ENCODE measurements at places on chromosomes 5 and 9.

- DNase-seq, result no peak
Measured at GRCh38 chr5:81428861-81429260, 34.9 kb upstream of the ACOT12 start.

GRCh38 chr5:78563621-78564020 lies 85.0 kb downstream of the LHFPL2 start:
- DNase-seq, result no peak

DNA sequence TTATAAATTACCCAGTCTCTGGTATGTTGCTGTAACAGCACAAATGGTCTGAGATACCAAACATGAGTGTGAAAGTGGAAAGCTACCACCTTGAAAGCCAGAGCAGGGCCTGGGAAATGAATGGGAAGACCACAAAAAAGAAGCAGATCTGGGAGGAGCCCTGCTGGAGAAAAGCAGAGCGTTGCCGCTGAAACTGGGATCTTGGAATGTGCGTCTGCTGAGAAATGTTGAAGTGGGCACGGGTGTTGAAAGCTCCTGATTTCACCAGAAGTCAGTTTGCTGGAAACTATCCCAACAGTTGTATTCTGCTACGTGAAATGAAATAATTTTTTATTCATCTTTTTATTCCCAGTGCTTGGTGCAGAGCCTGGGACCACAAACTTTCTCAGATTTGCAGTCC lies 40.0 kb downstream of the NUDT12 start:
- no peak for DNase-seq

DNA sequence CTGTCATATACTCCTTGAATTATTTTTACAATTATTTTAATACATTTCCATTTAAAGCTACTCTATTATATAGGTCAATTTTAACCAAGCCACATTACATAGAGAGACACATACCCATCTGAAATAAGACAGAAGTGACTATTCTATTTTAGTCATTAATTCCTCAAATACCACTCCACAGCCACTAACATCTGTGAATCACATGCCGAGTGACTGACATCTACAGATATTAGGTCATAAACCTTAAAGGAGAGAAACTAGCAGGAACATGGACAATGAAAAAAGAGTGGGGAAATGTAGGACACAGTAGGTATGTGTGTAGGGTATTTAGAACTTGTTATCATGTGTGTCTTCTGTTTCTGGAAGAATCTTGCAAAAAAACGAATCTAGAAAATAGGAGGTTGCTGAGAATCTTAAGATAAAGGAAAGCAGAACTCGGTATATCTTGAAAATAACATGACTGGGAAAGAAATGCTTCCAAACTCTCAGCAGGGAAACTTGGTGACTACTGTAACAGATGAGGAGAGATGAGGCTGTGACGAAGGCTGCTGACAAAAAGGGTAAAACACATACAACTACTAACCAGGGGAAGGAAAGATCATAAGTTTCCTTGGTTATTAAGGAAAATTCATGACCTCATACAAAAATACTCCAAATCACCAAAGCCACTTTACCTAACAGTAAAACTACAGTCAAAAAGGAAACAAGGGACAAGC lies 84.6 kb downstream of the PLPP1 start:
- no peak for DNase-seq

- no peak for DNase-seq
Measured at GRCh38 chr9:126782053-126782388, 22.8 kb upstream of the ZBTB43 start.

GRCh38 chr5:81078930-81079329 lies 118.8 kb downstream of the RASGRF2 start:
- DNase-seq, result no peak

DNA sequence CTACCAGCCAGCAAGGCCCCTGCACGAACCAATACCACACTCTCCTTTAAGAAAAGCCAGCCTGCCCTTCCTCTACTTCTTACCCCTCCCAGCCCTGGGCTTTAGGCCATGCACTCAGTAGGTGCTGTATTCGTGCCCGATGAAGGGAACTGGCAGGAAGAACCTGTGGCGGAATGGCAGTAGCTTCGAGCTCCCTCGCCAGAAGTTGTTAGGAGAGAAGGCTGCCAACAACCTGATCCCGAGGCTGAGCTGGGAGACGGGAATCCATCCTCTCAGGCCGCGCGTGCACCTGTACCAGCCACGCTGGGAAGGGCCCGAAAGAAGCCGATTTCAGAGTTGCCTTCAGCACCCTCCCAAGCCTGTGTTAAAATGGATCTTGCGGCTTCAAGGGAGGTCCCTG lies 45.3 kb upstream of the AKNA start:
- DNase-seq, result no peak

DNA sequence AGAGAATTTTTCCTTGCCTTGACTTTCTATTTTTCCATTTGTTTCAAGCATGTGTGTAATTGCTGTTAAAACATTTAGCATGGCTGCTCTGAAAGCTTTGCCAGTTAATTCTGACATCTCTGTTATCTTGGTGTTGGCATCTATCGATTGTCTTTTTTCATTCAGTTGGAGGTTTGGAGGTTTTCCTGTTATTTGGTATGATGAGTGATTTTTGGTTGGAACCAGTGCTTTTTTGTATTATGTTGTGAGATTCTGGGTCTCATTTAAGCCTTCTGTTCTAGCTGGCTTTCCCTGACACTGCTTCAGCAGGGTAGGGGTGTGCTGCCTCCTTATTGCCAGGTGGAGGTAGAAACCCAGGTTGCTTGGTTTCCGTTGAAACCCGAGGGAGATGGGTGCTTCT lies 40.9 kb upstream of the DHFR start:
- no peak for DNase-seq

DNA sequence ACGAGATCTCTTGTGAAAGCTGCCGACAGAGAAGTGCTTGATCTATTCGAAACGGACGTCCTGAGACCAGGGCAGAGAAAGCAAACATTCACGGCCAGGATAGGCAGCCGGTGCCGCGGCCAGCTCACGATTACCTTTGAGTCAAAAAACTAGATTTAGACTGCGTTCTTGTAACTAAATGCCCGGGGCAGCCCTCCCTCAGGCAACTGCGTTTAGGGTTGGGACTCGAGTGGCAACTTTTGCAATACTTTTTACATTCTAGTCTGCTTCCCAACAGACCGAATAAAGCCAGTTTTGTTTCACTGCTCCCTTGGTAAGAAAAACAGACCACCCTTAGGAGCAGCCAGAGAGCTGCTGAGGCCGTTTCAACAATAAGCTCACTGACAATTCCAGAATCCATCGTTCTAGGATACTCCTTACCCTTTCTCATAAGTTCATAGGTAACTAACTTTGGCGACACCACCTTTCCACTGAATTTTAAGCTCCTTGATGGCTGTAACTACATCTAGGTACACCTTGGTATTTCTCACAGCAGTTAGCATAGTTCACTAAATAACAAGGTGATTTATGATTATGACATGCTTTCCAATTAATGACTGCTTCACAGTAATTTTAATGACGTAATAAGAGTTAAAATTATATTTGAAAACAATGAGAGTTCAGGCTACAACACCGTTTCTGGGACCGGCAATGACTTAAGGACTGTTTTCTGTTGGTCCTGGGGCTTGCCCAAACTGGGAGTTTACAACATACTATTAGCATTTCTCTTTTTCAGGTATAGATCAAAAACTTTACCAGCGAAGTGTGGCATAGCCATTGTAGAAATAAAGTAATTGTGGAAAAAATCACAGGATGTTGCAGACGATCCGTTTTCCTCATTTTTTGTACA lies 899 bp upstream of the RAPGEF6 start:
- DNase-seq, result no peak

GRCh38 chr9:131627326-131627647 lies 82.0 kb downstream of the PRRT1B start:
- no peak for DNase-seq

GRCh38 chr5:72467461-72467860 lies 39.7 kb downstream of the ZNF366 start:
- DNase-seq, result no peak
